Fibroblast of skin of right biceps (primary cell): ENCODE measurements at places on chromosomes 6 and 20.
A peak's percentile ranks its signal among the peaks of the same experiment; 100 is the strongest.

DNA sequence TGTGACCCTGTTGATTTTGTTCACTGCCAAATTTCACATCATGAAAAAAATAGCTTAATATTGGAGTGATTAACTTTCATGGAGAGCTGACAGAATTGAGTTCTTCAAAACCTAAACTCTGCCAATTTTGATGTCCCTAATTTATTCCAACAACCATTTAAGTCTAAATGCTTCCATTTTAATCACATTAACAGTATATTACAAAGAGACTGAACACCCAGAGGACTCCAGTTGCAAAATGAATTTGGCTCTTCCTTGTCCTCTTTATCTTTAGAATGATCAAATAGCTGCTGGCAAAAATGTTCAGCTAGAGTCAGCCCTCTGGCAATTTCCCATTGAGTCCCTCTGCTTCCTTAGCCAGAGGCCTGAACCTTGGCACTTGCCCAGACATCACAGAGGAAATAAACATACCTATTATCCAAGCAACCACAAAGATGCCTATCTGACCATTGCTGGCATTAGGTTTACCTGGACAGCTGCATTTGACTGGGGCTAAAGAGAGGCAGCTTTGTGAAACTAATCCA, 299.0 kb upstream of the STXBP5 start:
- peak; percentile 70 for DNase-seq

- DNase-seq = no peak
These were observed 82.2 kb downstream of the GPR63 start for GRCh38 chr6:96755096-96755495.

GRCh38 chr6:89212472-89212871, 4.7 kb downstream of the GABRR1 start:
- no peak for DNase-seq

DNA sequence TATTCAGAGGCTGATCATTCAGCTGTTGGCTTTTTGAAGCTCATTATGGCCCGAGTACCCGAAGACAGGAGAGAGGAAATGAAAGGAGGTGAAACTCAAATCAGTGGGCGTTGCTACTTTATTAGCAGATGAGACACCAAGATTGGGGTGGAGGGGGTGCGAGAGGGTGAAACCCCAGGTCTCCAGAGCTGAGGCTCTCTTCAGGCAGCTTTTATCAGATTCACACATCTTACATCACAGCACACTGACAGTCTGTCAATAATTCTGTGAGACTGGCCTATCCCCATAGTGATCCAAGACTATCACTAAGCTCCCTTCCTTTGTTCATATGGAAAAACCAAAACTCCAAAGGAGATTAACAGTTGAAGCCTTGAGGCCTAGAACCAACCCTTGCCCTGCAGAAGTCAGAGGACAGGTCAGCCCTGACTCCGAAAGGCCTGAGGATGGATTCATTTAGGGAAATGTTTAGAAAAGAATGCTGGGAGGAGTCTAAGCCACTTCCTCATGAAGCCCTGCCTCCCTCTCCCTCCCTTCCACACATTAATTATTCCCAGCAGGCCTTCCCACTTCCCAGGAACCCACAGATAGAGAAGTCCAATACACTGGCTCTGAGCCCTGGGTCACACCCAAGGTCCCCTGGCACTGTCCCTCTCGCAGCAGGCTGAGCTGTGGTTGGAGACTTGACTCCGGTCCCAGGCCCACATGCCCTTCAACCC, 23.2 kb downstream of the TRERF1 start:
- DNase-seq = peak; percentile 61

DNA sequence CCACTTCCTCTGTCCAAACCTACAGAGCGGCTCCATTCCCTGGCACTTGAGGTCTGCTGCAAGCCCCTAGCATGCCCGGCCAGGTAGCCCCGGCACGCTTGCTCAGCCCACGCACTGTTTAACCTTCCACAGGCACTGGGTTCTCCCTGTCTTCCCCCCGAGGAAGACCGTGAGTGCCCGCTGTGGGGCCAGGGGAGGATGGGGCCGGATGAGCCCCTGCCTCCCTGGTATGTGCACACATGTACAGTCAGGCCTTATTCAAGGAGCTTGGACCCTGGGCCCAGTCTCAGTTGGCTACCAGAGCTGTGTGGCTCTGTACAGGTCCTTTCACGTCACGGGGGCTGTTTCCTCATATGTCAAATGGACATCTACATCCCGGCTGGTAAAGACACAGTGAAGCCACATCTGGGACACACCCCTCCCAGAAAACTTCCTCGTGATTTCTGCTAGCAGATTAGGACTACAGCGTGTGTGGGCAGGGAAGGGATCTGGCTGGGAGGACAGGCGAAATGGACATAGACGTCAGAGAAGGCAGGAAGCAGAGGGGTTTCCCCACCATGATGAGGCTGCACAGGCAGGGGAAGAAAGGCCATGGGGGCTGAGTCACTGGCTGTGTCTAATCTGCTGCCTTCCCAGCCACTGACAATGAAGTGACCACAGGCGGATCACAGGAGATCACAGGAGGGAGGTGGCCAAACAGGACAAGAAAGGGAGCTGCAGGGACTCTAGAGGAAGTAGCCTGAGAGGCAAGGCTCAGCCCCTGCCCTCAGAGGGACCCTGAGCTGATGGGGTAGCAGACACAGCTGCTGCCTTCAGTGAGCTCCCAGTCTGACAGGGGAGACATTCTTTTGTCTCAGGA, 62.9 kb downstream of the MRPL14 start:
- DNase-seq = peak; percentile 95

DNA sequence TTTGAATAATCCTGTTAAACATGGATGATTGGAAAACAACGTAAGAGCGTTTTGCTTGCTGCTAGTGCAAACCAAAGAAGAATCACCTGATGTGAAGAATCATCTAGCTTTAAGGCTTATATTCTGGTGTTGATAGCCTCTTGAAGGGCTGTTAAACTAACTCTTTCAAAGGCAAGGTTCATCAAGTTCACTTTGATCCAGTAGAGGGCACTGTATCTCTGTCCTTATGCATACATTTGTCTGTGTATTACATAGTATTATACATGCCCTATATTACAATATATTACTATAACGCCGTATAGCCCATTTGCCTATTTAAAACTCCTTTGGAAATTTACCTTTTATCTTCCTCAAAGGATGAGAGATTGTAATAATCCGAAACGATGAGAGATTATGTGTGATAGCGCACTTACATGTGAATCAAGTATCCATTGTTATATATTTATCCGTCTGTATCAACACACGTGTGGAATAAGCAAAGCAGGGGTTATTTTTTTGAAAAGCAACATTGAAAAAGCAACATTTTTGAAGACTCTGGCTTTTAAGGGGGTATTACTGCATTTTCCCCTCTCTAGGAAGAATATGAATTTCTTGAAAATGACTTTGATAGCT, 50.8 kb upstream of the NRN1 start:
- peak; percentile 55 for DNase-seq
